ENCODE measurements at places on chromosomes 3 and 15. TPM values are rescaled to one million over a fixed set of nuclear protein-coding genes. Genes with fewer than 3 reads are reported as not detected.

DNA sequence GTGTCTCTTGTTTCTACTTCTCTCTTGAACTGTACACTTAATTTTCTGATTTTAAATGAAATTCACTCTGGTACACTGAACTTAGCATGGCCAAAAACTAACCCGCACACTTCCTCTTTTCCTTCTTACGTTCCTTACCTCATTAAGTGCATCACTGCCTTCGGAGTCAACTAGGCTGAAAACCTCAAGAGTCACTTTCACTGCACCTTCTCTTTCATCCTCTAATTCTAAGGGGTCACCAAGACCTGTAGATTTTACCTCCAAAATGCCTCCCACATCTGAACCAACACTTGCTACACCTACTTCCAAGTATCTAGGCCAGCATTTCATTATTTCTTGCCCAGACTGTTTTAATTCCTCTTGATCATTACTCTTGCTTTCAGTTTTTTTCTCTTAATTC is 6.6 kb downstream of the CBLB start:
- no peak for DNase-seq

DNA sequence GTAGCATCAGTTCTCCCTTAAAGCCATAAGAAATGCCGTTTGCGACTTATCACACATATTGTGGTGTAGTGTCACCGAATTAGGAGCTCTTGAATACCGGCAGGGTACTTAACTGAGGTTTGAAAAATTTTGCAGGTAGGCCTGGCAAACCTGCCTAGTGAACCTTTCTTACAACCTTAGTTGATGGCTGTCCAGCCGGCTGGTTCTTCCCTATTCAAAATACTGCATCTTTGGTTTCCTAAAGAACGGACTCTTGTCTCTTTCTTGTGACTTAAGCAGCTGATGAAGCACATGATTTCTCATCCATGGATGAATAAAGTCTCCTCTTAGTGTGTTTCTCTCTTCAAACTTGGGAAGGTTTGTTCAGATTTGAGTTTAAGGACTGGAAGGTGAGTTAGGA is 1.5 kb downstream of the RAB7A start:
- no peak for DNase-seq

Gene NMNAT3
- 10.1 TPM for total RNA-seq

Gene TTLL3
- total RNA-seq: 11.8 TPM

- no peak for DNase-seq
Measured at GRCh38 chr15:96107916-96108315, 222.6 kb upstream of the NR2F2 start.

Gene TMEM212
- total RNA-seq: not detected
